ENCODE measurements at places on chromosomes 4 and X.
A peak's percentile ranks its signal among the peaks of the same experiment; 100 is the strongest.

DNA sequence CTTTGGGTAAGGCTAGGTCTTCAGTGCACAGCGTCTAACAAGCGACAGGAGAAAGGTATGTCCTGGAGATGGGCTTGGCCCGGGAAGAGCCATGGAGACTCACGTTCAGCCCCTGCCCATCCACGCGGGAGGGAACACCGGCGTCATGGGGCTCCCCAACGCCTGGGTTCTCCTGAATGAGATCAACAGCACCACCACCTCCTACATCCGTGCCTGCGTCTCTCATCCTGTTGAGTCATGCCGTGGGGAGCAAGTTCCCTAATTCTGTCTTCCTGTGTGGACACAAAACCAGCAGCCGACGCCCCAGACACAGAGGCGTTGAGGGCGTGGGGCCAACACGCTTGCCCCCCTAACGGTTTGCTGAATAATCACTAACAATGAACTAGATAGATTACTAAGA is 20.1 kb upstream of the IL3RA start:
- peak; percentile 96 for DNase-seq

- peak; percentile 0 for DNase-seq
Observed at GRCh38 chrX:56281789-56282188, 49.6 kb downstream of the KLF8 start.

DNA sequence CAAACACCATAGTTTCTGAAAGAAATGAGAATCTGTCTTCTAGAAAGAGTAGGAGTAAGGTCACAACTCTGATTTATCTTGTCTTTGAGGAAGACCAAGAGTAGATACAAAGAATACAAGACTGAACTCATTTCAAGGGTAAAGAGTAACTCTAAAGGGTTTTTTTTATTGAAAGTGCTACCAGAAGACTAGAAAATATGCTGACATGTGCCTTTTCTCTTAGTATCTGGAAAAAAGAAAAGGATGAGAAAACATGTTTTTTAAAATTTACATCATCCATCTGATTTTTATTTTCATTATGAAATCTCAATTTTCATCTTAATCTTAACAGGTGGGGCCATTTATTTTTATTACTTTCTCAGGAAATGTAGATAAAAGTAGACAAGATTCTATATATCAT is 43.0 kb downstream of the UNC5C start:
- DNase-seq: no peak

- DNase-seq: no peak
Observed at GRCh38 chr4:182325848-182326255, 82.7 kb downstream of the TENM3 start.

GRCh38 chr4:1112174-1112820 is 1.1 kb downstream of the RNF212 start:
- DNase-seq: no peak

DNA sequence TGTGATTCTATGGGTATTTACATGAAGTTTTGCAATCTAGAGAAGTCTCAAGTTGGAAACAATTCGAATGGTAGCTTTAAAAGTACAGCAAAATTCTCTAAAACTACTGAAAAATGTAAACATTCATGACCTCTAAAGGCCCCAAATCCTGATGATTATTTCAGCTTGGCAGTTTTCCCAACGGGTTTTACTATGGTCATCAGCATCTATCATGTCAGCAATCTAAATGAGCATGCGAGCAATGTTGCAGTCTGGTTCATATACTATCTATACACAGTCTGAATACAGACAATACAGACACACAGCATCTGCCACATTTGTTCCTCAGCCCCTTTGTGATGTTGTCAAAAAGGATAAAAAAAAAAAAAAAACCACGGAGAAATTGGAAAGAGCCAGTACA is 790.3 kb upstream of the HTR2C start:
- no peak for DNase-seq

- DNase-seq: no peak
Observed at GRCh38 chr4:159013692-159014091, 89.2 kb upstream of the RAPGEF2 start.

DNA sequence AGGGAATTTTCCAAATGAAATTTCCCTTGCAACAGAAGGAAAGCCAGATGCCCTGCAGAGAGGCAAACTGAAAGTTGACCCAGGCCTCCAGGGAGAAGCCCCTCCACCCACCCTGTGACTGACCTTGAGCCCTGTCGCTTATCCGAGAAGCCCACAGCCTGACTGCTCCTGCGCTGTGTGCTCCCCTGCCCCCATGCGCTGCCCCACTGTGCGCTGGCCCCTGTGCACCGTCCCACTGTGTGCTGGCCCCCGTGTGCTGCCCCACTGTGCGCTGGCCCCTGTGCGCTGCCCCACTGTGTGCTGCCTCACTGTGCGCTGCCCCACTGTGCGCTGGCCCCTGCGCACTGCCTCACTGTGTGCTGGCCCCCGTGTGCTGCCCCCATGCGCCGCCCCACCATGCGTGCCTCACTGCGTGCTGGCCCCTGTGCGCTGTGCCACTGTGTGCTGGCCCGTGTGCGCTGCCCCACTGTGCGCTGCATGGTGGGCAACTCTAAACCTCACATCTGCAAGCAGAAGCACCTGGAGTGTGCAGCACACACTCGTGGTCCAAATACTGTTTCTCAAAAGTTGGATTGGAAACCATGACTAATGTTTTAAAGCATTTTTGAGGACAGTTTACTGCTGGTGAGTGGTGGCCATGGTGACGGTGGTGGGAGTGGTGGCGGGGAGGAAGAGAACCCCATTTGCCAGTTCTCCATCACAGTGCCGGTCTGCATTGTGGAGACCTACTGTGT is 8.3 kb upstream of the GRPEL1 start:
- DNase-seq: peak; percentile 29

- no peak for DNase-seq
Observed at GRCh38 chr4:172377486-172378140, 564.4 kb downstream of the GALNTL6 start.

DNA sequence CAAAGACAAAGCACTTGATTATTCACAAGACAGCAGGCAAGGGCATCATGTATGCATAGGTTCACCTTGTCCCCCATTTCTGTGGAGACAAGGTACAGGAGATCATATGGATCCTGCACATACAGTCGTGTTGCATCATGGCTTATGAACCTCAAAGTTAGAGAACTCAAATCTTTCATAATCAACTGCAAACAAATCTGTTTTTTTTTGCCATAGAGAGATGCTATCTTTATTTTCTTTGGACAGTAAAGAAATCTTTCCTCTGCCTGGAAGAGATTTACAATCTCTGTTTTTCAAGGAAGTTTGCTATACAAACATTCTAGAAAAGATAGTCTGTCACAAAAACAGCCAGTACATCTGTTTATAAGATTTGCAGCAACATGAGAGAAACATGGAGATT is 578.8 kb downstream of the ANKRD50 start:
- no peak for DNase-seq

DNA sequence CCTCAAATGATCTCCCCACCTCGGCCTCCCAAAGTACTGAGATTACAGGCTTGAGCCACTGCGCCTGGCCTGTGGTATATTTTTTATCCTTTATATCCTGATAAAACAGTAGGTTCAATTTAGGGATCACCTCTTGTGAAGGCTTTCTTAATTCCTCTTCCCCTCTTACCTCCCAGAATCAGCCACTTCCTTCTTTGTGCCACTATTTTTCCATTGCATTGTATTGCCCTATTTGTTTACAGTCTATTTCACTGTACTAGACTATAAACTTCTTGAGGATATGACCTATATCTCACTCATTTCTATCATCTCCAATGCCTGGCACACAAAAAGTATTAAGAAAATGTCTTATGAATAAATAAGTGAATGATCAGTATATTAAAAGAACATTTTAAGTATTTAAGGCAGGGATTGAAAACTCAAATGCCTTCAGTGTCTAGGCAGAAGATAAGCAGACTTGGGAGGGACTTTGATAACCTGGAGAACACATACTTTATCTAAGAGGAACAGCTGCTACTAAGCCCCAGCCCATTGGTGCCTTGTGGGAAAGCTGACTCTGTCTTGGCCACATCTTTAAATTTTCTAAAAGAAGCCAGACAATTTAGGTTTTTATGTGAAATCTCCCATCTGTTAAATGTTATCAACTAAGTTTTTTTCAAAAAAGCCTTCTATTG is 82.3 kb upstream of the OGT start:
- no peak for DNase-seq

- DNase-seq: no peak
Observed at GRCh38 chrX:143165778-143166177, 140.1 kb downstream of the SPANXN4 start.

DNA sequence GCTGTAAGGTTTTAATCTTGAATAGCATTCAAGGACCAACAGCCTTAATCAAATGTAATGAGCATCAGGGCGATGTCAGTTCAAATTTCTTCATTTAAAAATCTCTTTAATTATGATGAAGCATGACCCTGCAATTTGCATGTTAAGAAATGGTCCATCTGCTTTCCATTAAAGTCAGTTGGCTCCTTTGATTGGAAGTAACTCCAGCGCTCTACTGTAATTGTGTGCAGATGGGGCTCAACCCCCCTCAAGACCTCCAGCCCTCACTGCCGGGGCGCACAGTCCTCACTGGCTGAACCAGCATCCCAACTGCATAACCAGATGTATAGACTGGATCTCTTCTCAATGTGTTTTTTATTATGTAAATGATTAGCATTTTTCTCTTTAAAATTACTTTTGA is 126.9 kb downstream of the VCX3B start:
- no peak for DNase-seq

DNA sequence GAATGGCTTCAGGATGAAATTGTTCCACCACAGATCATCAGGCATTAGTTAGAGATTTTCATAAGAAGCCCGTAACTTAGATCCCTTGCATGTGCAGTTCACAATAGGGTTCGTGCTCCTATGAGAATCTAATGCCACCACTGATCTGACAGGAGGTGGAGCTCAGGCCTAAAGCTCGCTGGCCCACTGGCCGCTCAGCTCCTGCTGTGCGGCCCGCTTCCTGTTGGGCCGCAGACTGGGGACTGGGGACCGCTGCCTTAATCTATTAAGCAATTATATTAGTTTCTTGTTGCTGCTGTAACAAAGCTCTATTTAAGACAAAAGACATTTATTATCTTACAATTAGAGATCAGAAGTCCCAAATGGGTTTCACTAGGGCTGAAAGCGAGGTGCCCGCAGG is 205.6 kb downstream of the LARP7 start:
- DNase-seq: no peak

DNA sequence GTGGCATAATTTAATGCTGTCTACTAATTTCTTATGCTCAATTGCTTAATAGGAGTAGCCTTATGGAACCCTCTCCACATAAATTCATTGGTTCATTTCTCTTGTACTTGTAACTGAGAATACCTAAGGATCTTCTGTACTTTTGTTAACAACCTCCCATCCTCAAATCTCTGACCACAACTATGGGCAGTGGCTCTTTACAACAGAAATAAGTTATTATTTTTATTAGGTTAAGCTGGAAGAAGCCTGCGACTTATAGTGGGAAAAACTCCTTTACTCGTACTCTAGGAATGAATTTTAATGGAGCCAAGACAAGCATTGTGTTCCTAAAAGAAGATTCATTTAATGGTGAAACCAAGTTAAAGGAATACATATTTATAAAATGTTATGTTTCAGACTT is 337.1 kb upstream of the CTSO start:
- DNase-seq: no peak

GRCh38 chr4:100736641-100737451 is 219.0 kb upstream of the EMCN start:
- peak; percentile 49 for DNase-seq

- no peak for DNase-seq
Observed at GRCh38 chr4:56764775-56765174, 56.7 kb downstream of the SPINK2 start.

DNA sequence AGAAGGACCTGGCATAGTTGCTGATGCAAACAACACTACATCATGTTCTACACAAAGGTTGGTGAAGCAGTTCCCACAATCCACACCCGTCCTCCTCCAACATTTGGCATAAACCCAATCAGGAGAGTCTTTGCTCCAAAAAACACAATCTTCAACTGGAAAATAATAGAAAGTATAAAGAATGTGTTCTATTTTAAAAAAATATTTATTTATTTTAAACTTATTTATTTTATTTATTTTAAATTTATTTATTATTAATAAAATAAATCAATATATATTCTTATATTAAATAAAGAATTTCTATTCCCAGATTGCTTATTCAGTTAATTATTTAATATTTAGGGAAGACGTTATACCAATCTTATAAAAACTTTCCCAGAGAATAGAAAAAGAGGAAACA is 1753.7 kb upstream of the AGA start:
- no peak for DNase-seq

DNA sequence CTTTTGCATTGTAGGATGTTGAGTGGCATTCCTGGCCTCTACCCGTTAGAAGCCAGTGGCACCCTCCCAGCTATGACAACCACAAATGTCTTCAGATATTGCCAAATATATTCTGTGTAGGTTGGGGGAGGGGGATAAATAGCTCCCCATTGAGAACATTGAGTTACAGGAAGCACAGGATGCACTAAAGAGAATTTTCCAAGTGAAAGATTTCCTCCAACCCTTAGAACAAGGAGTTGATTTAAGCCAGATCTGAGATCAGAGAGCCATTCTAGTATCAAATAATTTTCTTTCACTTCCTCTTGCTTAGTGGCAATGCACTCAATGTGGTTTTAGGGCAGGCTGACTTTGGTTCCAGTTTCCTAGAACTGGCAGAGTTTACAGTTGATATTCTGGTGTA is 436.6 kb downstream of the C4orf33 start:
- peak; percentile 99 for DNase-seq

- DNase-seq: no peak
Observed at GRCh38 chrX:109656774-109657173, 31.8 kb upstream of the KCNE5 start.

DNA sequence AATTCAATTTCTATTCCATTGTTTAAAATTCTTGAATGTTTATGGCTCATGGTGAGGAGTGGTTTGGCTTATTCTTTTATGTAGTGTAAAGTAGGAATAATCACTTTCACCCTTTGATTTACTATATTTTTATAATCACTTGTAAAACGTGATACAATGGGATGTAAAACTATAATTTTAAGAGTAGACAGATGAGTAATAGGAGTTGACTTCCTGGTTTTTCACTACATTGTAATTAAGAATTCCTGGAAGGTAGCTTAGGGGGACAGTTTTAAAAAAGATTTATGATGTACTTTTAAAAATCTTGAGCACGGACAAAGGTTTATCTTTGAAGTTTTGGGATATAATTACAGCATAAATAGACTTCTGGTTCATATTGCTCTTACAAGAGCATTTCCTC is 65.3 kb downstream of the PDGFC start:
- DNase-seq: no peak

DNA sequence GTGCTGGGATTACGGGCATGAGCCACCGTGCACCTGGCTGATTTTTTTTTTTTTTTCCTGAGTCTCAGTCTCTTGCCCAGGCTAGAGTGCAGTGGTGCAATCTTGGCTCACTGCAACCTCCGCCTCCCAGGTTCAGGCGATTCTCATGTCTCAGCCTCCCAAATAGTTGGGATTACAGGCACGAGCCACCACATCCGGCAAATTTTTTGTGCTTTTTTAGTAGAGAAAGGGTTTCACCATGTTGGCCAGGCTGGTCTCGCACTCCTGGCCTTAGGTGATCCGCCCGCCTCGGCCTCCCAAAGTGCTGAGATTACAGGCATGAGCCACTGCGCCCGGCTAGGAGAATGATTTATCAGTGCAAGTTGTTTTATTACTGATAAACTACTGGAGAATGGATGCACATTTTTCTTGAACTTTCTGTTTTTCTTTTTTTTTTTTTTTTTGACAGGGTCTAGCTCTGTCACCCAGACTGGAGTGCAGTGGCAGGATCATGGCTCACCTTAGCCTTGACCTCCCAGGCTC is 39.7 kb upstream of the DHRSX start:
- no peak for DNase-seq

Data from MV-4-11 (cell line).